HuH-7.5 (cell line): ENCODE measurements at places on chromosomes 5 and 9.

GRCh38 chr5:59333416-59333815, 560.1 kb downstream of the PDE4D start:
- DNase-seq: no peak

DNA sequence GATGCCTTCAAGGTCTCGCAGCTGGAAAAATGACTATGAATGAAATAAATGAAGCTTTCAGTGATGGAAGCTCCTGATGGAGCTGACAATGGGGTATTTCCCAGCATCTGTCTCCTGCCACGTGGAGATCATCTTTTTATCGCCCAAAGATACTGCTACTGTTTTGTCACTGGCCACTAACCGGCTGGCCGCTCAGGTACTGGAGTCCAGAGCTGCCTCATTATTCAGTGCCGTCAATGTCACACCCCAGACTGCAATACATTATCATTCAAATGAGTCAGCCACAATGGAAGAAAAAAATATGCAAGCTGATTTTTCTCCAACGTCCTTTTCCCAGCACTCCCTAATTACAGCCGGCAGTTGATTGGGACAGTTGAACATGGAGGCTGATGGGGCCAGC, 280.4 kb downstream of the ZSWIM6 start:
- no peak for DNase-seq

DNA sequence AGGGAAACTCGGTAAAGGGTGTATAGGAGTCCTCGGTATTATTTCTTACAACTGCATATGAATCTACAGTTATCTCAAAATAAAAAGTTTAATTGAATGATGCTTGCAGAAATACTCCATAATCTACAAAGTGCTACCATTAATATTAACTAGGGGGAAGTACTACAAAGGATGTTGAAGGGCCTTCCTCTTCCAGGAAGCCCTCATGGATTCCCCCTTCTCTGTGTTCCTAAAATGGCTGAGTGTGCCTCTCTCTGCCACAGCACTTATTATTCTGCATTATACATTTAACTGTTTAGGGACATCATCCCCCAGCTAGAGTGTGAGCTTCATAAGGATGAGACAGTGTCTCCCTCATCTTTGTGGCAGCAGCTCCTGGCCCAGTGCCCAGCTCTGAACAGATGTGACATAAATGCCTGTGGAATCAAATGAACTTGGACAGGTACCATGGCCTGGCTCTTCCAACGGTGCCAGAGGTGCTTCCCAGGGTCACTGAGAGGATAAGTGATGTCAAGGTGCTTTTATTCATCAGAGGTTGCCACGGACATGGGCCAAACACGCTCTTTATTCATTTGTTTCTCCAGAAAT, 99.5 kb downstream of the PAX5 start:
- no peak for DNase-seq

GRCh38 chr9:13360188-13360587, 80.7 kb upstream of the MPDZ start:
- DNase-seq: no peak

GRCh38 chr5:150142959-150143349, 12.7 kb downstream of the PDGFRB start:
- no peak for DNase-seq

DNA sequence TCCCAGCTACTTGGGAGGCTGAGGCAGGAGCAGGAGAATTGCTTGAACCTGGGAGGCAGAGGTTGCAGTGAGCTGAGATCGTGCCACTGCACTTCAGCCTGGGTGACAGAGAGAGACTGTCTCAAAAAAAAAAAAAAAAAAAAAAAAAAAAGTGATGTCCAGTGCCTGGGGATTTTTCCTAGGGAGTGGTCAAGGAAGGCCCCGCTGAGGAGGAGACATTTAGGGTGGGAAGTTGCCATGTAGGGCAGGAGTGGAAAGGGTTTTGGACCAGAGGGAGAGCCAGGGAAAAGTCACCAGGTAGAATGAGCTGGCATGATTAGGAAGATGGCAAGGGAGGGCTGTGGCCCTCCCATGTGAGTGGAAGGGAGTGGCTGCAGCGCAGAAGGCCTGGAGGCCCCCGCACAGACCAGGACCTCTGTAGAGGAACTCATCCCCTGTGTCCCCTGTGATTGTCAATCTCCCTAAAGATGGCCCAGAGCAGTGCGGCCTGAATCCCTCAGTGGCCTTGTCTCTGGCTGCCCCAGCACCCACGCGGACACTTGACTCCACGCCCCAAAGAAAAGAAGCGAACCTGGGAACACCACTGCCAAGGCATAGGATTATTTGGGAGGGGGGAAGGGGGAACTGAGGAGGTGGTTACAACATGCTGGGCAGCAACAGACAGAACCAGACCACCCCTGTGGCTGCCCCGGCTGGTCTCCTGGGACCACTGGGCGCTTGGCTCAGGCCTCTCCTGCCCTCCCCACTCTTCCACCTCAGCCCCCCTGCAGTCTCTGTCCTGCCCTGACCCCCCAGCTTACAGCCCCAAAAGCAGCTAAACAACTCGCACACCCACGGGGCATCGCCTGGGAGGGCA, 2.6 kb upstream of the SQSTM1 start:
- DNase-seq: no peak

GRCh38 chr5:117201001-117201400, 626.4 kb upstream of the SEMA6A start:
- DNase-seq: no peak

GRCh38 chr9:94624629-94625028, 14.7 kb downstream of the FBP1 start:
- no peak for DNase-seq

- no peak for DNase-seq
Observed at GRCh38 chr5:54519509-54519876, 1.9 kb downstream of the SNX18 start.

DNA sequence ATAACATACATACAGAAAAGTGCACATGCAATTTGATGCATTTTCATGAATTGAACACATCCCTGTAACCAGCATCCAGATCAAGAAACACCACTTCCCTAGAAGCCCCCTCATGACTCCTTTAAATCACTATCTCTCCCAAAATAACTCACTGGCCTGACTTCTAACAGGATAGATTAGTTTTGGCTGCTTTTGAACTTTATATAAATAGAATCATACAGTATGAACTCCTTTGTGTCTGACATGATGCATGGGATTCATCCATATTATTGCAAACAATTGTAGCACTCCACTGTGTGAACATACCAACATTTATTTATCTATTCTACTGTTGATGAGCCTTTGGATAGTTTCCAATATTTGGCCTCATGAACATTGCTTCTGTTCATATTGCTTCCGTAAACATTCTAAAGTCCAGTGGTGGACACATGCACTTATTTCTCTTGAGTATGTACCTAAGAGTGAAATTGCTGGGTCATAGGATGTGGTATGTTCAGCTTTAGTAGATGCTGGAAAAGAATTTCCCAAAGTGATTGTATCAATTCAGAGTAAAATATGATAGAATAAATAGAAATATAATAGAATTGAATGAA, 148.7 kb upstream of the GDNF start:
- no peak for DNase-seq

GRCh38 chr5:159171274-159171673, 38.1 kb downstream of the RNF145 start:
- no peak for DNase-seq

DNA sequence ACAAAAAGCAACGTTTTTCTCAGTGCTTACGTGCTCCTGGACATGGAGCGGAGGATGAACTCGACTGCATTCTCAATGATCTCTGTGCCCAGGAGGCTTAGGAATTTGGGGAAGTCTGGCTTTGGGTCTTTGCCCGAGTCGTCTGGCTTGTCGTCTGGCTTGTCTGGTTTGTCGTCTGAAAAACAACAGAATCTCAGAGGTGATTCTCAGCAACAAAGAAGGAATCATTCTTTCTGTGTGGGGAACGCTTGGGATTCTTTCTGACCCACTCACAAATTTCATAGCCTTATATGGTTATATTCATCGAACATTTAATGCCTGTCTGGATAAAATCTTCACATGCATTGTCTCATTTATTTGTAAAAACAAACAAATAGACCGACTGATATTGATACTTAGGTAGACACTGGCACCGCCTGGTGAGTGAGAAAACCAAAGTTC, 4.7 kb downstream of the C5orf46 start:
- no peak for DNase-seq

- DNase-seq: no peak
Observed at GRCh38 chr5:115544043-115544435, 536 bp downstream of the FEM1C start.

DNA sequence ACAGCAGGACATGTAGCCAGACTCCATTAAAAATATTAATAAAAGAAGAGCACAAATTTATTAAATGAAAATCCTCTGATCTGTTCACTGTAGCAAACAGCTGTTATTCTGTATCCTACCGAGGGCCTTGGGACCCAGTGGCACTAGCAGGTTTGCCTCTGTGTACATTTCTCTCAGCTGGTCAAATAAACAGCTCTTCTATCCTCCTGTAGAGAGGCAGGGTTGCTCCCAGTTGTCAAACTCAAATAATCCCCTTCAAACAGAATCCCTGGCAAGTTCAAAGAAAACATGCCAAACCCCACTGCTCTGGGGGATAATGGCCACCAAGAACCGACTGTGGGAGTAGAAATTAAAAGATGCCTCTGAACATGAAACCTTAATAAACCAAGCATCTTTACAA, 1262.0 kb upstream of the DMAC1 start:
- DNase-seq: no peak

GRCh38 chr5:10690460-10691440, 70.3 kb downstream of the DAP start:
- no peak for DNase-seq

GRCh38 chr5:103473725-103474124, 88.9 kb downstream of the NUDT12 start:
- no peak for DNase-seq

DNA sequence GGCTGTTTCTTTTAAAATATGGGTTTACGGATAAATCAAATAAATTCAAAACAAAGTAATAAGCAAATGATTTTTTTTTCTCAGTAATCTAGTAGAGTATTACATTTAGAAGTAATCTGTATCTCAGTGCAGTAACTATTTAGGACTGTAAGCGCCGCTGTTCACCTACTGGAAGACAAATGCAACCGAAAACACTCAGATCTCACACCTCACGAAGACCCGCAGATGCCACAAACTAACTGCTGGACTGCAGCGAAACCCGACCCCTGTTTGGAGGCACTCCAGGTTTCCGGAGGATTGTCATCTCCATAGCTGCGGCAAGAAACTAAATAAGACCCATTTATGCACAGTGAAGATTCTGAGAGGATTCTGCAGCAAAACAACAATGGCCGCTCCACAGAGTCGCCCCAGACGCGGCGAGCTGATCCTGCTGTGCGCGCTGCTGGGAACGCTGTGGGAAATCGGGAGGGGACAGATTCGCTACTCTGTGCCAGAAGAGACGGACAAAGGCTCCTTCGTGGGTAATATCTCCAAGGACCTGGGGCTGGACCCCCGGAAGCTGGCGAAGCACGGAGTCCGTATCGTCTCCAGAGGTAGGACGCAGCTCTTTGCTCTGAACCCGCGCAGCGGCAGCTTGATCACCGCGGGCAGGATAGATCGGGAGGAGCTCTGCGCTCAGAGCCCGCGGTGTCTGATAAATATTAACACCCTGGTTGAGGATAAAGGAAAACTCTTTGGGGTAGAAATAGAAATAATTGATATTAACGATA, at the start of gene PCDHGA8:
PCDHGA8 (plus strand) TSS at position 205 of the 770 bp plus-strand sequence; CDS start at position 386, 181 bp downstream.
- DNase-seq: no peak

DNA sequence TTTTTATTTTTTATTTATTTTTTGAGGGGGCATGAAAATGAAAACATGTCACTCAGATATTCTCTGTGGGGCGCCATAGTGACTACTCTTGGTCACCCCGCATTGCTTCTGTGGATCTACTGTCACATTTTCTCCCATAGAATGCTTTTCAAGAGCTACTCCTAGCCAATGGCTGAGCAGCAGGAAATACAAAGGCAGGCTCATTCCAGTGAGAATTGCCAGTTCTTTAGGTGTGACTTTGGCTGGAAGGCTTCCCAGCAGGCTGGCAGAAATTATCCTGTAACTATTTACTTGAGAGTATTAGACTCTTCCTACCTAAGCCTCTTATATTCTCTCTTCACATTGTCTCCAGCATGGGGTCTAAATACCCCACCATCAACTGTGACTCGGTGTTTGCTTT, 21.0 kb upstream of the PTPRD start:
- no peak for DNase-seq

DNA sequence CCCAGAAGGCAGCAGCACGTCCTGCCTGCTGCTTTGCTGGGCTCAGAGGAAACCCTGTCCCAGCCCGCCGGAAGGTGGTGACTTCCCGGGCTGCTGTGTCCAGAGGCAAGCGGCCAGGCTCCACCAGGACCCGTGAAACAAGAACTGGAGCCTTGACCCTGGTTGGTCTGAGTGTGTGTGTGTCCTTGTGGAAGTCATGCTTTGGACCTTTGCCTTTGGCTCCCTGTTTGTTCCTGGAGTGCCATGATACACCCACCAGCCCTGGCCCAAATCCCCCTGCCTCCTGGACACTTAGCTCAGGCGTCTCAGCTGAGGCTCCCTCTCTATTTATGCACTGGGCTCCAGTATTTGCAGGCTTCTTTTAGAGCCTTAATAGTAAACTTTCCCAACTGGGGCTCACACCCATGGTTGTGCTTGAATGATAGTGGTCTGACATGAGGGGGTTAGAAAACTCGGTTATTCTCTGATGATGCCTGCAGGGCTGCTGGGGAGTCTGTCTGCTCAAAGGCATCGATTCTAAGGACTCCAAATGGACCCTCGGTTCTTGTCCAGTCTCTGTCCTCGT, 72.2 kb downstream of the C9orf50 start:
- no peak for DNase-seq

GRCh38 chr5:11148810-11149539, 387.9 kb upstream of the DAP start:
- no peak for DNase-seq

GRCh38 chr5:172550096-172550765, 90.8 kb upstream of the NEURL1B start:
- no peak for DNase-seq
